Fibroblast of upper back skin (primary cell): ENCODE measurements at places on chromosomes 13 and 19.

- DNase-seq: no peak
Observed at GRCh38 chr13:39918620-39919236, 263.3 kb downstream of the COG6 start.

- DNase-seq: no peak
Observed at GRCh38 chr19:35861640-35862160, 5.0 kb downstream of the KIRREL2 start.

GRCh38 chr13:73961181-73961580 is 173.0 kb downstream of the KLF12 start:
- DNase-seq: no peak

DNA sequence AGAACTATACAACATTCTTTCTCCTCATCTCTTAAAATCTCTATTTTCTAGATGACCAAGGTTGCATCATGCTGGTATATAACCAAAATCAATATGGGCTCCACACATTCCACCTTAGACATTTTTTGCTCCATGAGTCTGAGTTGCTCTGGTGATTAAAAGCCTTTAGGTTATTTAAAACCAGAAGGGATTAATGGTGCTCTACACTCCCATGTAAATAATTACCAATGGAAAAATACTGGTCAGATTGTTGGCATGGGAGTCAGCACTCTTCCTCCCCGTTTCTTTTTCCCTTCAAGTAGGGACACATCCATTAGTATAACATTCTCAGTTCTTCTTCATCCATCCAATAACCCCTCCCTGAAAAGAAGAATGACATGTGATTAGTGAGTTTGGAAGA is 747.7 kb downstream of the PCDH17 start:
- DNase-seq: no peak

DNA sequence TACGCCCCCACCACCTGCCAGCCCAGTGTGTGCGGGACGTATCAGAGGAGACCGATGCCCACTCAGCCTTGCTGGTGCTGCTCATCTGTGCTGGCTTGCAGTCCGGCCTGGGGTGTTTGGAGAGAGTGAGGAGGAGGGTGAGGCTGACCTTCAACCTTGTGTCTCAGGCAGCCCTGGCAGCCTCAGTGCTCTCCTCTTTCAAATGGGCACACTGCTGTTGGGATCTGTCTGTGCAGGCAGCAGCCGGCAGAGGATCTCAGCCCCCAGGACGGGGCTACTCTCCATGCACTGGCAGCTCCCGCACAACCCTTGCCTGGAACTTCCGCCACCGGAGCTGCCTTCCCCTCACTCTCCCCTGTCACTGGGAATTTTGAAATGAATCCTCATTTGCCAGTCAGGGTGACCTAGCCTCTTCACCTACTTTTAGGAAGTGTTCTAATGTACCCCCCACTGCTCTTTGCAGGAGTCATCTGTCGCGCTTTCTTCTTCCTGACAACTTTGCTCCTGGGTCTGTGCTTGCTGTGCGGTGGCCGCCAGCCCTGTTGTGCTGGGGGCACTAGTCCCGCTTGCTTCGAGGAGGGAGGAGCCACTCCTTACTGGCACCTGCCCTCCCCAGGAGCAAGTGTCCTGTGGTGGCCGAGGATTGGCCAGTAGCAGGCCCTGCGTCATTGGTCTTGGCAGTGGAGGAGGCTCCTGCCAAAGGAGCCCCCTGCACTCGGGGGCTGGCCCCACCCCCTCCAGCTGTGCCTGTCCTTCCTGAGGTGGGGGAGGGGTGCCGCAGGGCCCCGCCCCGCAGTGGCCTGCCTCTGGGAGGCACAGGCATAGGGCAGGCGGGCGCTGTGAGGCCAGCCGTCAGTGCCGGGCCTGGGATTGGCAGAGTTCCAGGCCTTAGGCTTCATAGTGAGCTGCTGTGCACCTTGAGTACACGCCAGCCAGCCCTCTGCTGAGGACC is 53.4 kb downstream of the TSSK6 start:
- DNase-seq: peak; percentile 36

- no peak for DNase-seq
Observed at GRCh38 chr19:3046698-3047495, 15.4 kb downstream of the TLE5 start.

GRCh38 chr13:79222427-79223205 is 183.4 kb downstream of the RBM26 start:
- DNase-seq: no peak

DNA sequence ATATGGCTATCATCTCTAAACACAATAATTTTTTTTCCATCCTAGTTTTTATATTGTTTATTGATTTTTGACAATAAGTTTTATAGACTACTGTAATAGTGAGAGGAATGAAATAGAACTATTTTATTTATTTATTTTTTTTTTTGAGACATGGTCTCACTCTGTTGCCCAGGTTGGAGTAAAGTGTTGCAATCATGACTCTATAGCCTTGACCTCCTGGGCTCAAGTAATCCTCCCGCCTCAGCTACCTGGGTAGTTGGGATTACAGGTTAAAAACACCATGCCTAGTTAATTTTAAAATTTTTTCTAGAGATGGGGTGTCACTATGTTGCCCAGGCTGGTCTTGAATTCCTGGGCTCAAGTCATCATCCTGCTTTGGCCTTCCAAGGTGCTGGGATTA is 8.5 kb upstream of the ZNF442 start:
- no peak for DNase-seq

GRCh38 chr19:40682431-40682964 is 8.0 kb downstream of the NUMBL start:
- DNase-seq: no peak

DNA sequence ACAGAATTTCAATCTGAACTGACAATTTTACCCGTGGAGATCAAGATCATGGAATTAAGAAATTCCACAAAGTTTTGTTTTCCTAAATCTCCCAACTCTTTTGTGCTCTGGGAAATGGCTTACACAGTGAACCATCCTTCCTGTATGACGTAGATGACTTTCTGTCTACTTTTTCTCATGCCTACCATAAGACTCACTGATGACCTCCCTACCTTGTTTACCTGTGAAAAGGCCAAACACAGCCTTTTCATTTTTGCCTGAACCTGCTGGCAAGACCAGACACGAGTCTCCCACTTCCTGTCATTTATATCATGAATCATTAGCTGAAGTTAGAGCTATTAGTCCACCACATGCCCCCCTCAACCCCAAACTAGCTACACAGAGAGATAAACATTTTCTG is 4.6 kb upstream of the KBTBD6 start:
- DNase-seq: no peak

GRCh38 chr13:112828082-112828699 is 138.4 kb downstream of the ATP11A start:
- DNase-seq: no peak

DNA sequence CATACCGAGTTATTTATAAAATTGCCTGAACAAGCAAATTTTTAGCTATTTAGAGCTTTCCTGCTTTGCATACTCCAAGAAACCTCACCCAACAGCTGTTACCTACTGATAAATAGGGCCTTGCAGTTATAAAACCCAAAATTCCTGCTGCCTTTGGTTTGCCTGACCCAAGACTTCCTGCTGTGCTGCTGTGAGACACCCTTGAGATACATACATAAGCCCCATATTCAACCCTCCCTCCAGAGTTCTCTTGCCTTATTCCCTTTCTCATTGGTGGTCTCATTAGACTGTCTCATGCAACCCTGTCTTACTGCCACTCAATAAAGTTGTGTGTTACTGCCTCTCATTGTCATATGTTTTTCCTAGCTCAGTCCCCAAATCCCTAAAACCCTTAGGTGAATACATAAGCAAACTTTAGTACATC is 677.6 kb downstream of the UQCRFS1 start:
- no peak for DNase-seq

DNA sequence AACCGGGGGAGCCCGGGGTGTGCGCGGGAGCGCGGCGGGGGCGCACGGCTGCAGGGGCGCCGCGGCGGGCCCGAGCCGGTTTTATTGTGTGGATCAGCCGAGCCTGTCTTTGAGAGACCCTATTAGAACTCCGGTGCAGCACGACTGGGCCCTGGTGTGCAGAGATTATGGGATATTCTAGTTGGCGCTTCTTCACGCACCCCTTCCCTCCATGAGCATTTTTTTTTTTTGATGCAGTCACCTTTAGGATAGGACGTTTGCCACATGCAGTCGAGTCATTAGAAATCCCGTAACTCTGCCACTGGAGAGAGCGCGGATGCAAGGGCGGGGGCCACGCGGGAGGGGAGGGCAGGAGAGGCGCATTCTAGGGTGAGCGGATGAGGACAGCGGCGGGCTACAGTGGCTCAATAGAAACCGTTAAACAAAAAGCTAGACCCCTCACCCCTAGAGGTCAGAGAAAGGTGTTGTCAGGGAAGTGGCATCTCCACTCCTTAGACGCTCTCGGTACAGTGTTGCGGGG is 3.7 kb downstream of the FGF9 start:
- no peak for DNase-seq

- DNase-seq: peak; percentile 76
Observed at GRCh38 chr13:106117035-106117434, 418.4 kb downstream of the EFNB2 start.

DNA sequence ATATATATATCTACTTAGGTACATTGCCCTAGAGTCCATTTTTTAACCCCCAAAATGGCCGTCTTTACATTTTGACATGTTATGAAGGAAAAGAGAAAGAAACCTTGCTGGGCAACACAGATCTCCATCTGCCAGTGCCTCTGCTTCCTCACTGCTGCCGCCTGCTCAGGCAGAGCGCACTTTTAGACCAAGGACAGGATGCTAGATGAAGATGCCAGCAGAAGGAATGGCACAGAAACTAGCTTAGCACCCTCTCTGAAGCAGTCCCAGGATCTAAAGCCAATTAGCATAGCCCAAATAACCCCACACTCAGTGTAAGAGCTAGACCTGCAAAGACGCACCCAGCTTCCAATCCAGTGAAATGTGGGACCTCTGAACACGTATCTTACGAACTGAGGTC is 111.9 kb downstream of the RXFP2 start:
- no peak for DNase-seq

DNA sequence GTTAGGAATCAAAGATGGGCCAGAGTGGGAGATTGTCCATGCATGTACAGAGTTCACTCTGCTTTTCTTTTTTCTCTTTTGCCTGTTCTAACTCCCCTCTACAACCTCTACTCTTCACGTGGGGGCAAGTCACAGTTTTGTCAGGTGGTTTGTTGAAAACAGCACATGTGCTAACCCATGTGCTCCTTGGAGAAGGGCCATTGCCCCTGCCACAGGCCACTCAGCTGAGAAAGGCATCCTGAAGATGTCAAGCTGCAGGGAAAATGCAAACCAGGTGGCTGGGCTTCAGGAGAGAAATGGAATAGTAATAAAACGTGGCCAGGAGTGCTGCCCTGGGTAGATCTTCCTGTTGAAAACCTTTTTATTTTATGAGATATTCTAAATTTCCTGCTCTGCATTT is 35.3 kb upstream of the SLC10A2 start:
- DNase-seq: peak; percentile 2

GRCh38 chr13:108034909-108035410 is 180.4 kb downstream of the LIG4 start:
- DNase-seq: no peak

GRCh38 chr13:99418103-99418842 is 83.0 kb upstream of the TM9SF2 start:
- DNase-seq: no peak

- DNase-seq: peak; percentile 26
Observed at GRCh38 chr19:33444562-33445441, 71.3 kb downstream of the CEBPG start.

DNA sequence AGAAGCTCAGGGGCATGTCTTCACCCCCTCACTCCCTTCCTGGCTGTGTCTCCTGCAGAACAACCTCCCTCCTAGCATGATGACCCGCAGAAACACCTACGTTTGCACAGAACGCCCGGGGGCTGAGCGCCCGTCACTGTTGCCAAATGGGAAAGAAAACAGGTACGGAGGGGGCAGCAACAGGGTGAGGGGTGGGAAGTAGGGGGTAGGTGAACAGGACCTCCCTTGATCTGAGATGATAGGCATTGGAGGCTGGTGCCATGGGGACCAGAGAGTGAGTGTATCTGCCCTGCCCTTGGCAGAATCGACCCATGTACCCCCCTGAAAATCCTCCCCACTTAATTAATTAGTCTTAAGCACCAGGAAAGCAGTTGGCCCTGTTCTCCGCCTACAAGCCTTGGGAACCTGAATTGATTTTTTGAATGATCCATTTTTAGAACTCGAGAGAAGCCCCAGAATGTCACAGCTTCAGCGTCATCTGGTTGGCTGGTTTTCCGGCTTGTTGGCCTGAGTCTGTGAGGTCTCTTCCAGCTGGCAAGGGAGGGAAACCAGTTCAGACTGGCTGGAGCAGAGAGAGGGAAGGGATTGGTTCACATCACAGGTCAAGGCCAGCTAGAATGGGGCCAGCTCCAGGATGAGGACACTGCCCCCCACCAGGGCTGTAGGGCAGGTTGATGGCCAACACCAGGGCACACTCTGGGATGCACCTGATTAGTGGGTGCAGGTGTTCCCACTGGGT is 28.2 kb downstream of the CKM start:
- DNase-seq: no peak

GRCh38 chr13:30866677-30867076 is 39.4 kb upstream of the MEDAG start:
- DNase-seq: no peak

GRCh38 chr19:35759697-35760096 is 1.7 kb downstream of the PROSER3 start:
- no peak for DNase-seq

DNA sequence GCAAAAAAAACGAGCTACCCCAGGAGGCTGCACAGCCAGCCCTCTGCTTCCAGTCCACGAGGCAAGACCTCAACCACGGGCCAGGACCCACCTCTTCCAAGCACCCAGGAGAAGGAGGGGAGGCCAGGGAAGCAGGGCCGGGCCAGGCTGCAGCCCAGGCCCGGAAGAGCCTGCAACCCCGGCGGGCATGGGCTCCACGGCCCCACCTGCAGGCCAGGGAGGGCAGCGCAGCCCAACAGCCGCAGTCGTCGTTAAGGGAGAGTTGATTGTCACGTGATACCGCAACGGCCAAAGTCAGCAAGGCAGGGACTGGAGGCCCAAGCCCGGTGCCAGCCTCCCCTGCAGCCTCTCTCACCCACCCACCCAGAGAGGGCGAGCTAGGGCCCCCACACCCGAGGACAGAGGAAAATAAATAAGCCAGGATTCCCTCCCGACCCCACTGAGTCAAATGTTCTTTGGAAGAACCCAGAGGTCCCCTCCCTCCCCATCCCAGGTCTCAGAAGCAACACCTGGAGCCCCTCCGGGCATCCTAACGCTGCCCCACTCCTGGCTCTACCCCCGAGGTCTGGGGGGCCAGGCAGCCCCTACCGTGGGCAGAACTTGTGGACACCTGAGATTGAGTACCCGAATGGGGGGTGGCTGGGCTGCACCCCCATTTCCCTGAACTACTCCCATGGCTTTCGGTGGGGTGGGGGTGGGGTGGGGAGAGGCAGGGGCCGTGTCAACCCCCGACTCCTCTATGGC is 5.2 kb upstream of the REXO1 start:
- peak; percentile 70 for DNase-seq

DNA sequence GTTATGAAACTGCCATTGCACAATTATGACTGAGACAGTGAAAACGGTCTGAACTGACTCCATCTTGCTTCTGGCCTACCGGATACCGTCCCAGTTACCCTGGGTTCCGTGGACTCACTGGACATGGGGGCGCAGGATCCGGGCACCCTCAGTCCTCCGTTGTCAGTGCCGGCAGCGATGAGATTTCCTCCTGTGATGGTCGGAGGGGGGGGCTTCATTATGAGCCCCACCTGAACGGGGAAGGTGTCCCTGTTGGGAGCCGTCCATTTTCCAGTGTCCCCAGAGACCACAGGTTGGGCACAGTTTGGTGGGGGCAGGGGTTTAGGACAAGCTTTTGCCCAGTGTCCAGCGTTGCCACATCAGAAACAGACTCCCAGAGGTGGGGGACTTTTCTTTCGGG is 23.4 kb downstream of the TMEM255B start:
- no peak for DNase-seq

GRCh38 chr13:79226250-79226649 is 179.8 kb downstream of the RBM26 start:
- no peak for DNase-seq

- no peak for DNase-seq
Observed at GRCh38 chr19:35936738-35937268, 629 bp downstream of the LRFN3 start.
